ENCODE measurements at places on chromosomes 3 and 15. TPM values are rescaled to one million over a fixed set of nuclear protein-coding genes. Genes with fewer than 3 reads are reported as not detected.
A peak's percentile ranks its signal among the peaks of the same experiment; 100 is the strongest.

DNA sequence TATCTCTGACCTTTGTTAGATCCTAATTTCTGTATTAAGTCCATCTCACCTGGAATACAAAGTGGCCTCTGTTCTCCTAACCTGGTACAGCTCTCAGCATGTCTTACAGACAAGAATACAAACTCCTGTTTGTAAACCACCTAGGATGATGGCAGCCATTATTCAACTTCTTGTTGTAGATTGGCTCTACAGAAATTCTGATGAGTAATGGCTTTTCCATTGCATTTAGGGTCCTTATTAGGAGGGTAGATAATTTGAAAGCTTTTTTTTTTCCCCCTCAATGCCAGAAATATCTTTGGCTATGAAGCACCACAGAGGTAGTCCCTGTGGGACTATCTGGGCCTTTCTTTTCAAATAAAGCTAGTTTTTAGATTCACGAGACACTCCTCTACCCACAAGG is 9.8 kb downstream of the NR2E3 start:
- no peak for ATAC-seq

DNA sequence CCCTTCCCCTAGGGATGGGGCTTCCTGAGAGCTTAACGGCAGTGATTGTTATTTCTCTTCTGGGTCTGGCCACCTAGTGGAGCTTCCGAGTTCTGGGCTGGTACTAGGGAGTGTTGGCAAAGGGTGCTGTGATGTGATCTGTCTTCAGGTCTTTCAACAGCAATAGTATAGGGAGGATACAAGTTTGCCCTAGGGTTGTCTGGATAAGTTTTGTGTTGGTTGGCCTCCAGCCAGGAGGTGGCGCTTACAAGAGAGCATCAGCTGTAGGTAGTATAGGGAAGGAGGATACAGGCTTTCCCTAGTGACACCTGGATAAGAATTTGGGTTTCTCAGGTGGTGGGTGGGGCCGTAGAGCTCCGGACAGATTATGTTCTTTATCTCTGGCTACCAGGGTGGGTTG is 19.2 kb upstream of the CPOX start:
- no peak for ATAC-seq

DNA sequence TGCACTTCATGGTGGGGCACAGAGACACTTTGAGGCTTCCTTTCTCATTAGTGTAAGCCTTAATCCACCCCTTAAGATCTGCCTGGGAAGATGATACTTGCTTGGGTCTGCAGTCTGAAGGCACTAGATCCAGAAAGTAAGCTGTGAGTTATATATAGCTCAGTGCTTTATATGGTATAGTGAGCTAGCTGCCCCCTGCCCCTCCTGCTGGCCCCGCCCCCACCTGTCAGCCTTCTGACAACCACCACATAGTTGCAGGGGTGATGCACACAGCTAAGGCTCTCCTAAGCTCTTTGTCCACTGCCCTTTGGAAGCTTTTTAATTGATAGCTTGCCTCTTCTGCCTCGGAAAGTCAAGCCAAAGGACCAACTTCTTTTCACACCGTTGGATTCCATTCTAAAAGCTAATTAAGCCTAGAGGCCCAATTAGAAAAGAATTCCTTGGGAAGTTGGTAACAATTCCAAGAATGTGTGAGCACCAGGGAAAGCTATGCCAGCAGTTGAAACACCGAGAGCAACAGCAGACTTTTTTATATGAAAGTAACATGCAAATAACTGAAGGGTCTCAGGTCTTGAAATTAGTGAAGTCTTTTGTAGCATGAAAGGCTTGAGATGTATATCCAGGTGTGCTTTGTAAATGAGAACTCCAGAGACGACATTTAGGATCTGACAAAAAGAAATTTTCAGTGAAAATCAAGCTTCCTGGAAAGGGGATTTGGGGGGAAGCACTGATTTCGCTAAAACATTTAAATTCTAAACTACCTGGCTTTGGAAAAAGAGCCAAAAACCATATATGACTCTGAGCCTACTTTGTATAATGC is 2.3 kb downstream of the TPM1 start:
- no peak for ATAC-seq

HRH1 gene
- total RNA-seq: 7.4 TPM

- ATAC-seq: no peak
These were observed 26.2 kb downstream of the ARPP21 start for GRCh38 chr3:35665390-35666055.

GRCh38 chr3:126755866-126756265 is 51.8 kb downstream of the CHCHD6 start:
- no peak for ATAC-seq

ATXN7 gene
- 17.6 TPM for total RNA-seq

LMAN1L gene
- total RNA-seq: not detected

WNT7A gene
- total RNA-seq: not detected

- no peak for ATAC-seq
These were observed 28.8 kb upstream of the ANP32A start for GRCh38 chr15:68849497-68849896.

CTDSPL2 gene
- 74.7 TPM for total RNA-seq

DNA sequence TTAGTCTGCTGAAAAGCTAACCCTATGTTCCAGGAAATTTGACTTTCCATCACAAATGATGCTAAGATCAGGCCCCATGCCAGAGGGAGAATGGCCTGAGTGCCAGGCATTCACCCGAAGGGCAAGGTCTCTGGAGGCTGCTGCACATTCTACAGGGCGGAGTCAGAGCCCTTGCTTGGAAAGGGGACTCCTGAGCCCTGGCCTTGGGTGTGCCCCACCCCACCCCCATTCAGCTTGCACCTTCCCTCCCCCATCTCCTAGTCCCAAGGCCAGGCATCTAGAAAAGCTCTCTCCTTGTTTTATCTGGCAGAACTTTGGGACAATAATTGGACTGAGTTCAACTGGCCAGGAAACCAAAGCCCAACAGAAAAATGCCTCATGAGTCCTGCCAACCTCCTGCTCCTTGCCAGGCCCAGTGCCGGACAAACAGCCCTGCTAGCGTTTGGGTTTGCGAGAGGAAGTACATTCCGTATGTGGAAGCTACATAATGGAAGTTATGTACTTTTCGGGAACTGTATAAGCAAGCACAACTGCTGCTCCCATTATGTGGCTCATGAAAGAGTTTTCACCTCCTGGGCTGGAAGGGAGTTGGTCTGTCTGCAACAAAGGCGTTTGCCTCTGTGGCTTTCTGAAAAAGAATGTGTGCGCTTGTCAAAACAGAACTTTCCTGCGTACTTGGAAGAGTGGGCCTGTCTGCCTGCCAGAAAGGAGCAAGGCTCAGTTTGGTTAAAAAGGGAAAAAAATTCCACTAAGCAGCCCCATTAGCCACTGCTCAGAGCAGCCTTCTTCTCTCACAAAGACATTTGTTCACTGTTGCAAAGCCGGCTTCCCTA is 321.5 kb upstream of the CTNNB1 start:
- ATAC-seq: peak; percentile 84

DNA sequence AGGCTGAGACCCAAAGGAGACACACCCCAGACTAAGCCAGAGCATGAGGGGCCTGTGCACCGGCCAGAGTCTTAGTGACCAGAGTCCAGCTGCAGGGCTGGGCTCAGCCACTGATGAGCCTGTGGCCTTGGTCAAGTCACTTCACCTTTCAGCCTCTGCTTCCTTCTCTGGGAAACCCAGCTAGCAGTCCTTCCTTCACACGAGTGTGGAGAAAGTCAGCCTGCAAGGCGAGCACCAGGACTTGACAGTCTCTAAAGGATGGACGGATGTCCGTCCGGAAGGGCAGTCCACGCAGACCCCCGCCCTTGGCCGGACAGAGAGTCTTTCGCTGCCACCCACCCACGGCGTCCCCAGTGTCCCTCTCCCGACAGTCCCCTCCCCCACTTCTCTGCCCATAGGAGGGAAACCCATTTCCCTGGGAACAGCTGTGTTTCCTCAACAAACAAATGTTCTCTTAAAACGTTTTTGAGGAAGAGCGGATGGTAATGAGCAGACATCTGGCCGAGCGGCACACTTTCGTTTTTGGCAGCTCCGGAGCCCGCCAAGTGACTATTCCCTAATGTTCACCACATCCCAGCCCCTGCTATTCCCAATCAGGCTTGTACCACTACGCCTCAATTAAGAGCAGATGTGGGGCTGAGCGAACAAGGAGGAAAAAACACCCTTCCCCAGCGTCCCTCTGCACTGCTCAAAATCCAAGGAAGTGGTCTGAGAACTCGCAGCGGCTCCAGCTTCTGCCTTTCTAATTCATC is 129.1 kb upstream of the SMAD3 start:
- peak; percentile 67 for ATAC-seq

DNA sequence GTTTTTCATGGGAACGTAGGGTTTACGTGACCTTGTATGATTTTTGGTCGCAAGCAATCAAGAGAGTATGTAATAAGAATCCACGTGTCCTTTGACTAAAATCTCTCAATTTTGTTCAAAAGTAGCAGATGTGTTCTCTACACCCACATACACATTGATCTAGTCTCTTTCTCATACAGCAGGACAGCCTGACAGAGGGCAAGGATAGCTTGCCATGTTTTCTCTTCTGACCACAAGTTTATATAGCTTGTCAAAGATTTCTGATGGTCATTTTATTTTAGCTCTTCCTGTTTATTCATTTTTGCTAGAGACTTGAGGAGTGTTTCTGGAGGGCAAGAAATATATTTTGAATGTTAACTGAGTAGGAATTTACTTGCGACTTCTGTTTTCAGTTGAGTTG is 570.2 kb upstream of the ALCAM start:
- ATAC-seq: no peak

GRCh38 chr3:9500108-9501050 is 53.2 kb downstream of the LHFPL4 start:
- peak; percentile 49 for ATAC-seq

GRCh38 chr3:11134794-11135193 is 19.5 kb upstream of the HRH1 start:
- peak; percentile 26 for ATAC-seq

TTC21A gene
- 8.5 TPM for total RNA-seq

GRCh38 chr3:119120480-119120879 is 25.5 kb upstream of the TEX55 start:
- ATAC-seq: no peak

DNA sequence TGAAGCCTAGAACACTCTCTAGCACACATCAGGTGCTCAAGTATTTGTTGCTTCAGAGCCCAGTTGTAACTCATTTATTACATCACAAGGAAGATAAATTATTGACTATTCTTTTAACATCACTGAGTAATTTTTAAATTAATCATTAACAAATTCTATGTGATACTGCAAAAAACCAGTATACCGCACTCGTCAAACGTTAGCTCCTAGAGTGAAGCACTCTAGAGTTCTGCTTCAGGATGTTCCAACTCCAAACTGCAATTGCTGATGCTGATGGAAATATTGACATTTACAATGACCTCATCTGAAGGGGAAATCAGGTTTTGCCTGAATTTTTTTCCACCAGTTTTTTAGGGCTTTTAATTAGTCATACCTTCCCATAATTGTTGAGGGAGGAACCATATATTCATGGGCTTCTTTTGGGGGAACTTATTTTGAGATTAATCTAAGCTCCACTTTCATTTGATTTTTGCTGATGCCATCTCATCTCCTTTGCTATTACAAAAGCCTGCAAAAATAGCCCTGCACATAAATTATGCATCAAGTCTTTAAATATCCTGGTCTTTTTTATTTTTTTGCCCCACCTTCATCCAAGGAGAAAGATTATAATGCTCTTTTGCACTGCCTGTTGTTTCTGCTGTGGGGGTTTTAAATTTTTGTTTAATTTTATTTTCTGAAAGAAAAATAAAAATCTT is 123.0 kb upstream of the STAC start:
- ATAC-seq: no peak

EOMES gene
- total RNA-seq: not detected

CCDC39 gene
- total RNA-seq: not detected

GRCh38 chr15:68502398-68502901 is 70.5 kb upstream of the ITGA11 start:
- ATAC-seq: no peak

GRCh38 chr3:57079474-57079831 is 19.0 kb downstream of the SPATA12 start:
- peak; percentile 17 for ATAC-seq

DNA sequence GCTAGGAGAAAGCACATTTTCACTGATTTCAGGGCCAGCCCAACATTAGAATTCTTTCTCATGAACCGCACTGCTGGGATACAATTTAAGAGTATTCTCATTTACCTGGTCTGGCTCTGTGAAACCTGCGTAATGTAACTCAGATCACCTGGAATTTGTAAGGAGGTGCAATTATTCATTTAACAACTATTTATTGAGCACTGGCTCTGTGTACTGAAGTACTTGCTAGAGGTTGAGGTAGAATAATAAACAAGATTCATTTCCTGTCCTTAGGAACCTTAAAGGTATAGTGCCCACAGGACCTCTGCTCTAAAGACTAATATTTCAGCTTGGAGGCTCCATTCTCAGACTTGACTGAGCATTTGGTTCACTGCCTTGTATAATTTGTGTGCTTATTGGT is 242.2 kb upstream of the ZPLD1 start:
- no peak for ATAC-seq

GRCh38 chr3:151501923-151502632 is 41.2 kb upstream of the IGSF10 start:
- ATAC-seq: peak; percentile 28

DNA sequence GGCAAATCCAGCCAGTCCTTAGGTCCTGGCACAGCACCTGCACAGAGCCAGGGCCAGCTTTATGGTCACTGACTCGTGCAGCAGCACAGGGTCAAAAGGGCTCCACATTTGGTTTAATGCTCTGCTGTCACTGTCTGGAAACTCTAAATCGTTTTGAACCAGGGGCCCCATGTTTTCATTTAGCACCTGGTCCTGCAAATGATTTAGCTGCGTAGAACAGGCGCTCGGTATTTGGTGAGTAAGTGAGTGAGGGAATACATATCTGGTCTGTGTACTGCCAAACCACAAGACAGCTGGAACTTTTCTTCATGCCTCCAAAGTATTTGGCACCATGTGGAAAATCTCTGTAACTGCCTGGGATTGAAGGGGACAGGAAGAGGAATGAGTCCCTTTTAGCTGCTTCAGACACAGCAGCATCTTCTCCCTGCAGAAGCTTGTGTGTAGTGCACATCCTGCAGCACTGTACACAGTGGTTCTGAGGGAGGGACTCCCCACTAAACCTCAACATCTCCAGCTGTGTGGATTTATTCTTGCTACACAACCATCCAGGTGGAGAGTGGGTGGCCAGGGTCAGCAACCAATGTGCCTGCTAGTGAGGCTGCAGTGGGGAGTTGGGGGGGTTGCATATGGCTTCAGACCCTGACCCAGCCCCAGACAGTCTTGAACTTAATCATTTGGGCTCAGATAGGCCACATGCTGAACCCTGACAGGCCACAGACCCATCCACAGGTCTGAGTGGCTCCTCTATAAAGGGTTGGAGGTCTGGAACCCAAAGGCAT is 1.1 kb downstream of the SH2D7 start:
- peak; percentile 81 for ATAC-seq

- no peak for ATAC-seq
These were observed 57.1 kb downstream of the CALML4 start for GRCh38 chr15:68148039-68148438.

GRCh38 chr3:170259907-170260306 is 37.7 kb downstream of the PRKCI start:
- no peak for ATAC-seq

- no peak for ATAC-seq
These were observed 139.1 kb downstream of the SRGAP3 start for GRCh38 chr3:9110316-9110715.

- no peak for ATAC-seq
These were observed 67.2 kb upstream of the TP63 start for GRCh38 chr3:189563853-189564563.

GRCh38 chr3:15623535-15624440 is 22.2 kb downstream of the BTD start:
- ATAC-seq: no peak

SEMA3G gene
- total RNA-seq: 32.6 TPM

GRCh38 chr3:15287565-15288330 is 44.6 kb downstream of the SH3BP5 start:
- peak; percentile 95 for ATAC-seq

Measured in gastroesophageal sphincter (tissue), 4 donors.